ENCODE measurements at places on chromosomes 4 and X. TPM values are rescaled to one million over a fixed set of nuclear protein-coding genes. Genes with fewer than 3 reads are reported as not detected.

- DNase-seq: no peak
These were observed 121.3 kb upstream of the S100G start for GRCh38 chrX:16528620-16529019.

DNA sequence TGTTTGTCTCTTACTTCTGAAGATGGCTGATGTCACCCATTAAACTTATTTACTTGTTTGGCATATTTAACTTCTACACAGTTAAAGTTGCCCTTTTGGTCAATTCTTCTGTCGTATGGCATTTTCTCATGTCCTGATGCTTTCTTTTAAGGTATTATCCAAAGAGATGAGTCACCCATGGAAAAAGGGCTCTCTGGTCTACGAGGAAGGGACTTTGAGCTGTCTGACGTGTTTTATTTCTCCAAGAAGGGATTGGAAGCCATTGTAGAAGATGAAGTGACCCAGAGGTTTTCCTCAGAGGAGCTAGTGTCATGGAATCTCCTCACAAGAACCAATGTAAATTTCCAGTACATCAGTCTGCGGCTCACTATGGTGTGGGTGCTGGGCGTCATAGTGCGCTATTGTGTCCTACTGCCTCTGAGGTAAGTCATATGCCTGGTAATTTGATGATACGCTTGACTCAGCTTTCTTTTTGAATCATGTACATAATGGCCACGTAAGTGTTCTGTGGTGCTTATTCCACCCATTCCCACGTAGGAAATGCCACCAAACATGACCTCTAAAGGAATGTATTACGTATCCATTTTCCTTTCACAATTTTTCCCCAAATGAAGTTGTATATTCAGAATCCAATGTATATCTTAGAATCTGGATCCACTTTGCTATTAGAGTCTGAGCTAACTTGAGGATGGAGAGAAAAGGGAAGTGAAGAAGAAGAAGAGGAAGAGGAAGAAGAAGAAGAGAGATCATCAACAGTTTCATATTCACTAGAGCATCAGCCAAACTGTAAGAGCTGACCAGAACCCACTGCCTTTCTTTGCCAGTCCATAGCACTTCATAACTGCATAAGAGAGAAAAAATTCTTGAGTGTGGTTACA lies 45.7 kb downstream of the GPAT3 start:
- DNase-seq: no peak

DNA sequence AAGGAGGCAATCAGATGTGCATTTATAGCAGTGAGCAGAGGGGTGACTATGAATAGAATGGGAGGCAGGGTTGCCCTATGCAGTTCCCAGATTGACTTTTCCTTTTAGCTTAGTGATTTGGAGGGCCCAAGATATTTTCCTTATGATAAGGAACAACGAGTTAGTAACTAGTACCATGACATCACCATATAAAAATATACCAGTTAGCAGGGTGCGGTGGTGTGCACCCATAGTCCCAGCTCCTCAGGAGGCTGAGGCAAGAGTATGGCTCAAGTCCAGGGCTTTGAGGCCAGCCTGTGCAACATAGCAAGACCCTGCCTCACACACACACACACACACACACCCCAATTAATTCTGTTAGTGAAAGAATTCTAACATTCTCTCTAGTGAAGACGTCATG lies 53.0 kb downstream of the IL13RA2 start:
- no peak for DNase-seq

- no peak for DNase-seq
These were observed 32.3 kb upstream of the LRAT start for GRCh38 chr4:154711522-154711921.

Gene POU4F2
- not detected for total RNA-seq

All from PC-9 (cell line).